ENCODE measurements at places on chromosomes 6 and 20.

GRCh38 chr20:23497536-23497935, 6.6 kb downstream of the CST8 start:
- DNase-seq = no peak

GRCh38 chr6:167795321-167795811, 31.3 kb upstream of the AFDN start:
- no peak for DNase-seq

DNA sequence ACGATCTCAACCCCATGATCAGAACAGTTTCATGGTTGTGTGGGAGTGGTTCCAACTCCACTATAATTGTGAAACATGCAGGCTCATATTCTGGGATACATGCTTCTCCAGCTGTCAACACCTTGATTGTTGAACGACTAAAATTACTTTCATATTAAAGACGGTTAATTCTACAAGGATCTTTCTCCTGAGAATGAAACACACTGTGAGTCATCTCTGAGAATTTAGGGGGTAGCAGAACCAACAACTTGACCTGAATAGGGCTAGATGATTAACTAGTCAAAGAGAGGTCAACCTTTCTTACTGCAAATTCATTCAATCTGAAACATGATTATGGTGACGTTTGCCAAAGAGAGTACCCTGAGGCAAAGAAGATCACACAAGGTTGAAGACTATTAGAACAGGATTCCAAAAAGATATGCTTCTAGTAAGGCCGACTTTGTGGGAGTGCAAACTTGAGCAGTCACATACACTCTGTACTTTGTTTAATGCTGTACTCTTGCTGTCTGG, 175.2 kb upstream of the CITED2 start:
- no peak for DNase-seq

DNA sequence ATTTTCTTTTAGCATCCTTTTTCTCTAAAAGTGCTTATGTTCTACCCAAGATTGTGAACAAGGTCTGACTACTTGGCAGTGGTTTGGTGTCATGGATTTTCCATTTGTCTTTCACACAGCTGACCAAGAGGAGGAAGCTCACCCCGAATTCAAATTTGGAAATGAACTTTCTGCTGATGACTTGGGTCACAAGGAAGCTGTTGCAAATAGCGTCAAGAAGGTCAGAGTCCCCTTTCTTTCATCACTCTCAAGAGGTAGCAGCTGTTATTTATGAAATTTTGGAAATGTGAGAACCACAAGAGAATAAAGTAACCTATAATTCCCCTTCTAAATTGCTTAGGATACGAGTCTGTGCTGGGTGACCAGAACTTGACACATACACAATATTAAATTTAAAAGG, 113.0 kb upstream of the LAMP5 start:
- no peak for DNase-seq

DNA sequence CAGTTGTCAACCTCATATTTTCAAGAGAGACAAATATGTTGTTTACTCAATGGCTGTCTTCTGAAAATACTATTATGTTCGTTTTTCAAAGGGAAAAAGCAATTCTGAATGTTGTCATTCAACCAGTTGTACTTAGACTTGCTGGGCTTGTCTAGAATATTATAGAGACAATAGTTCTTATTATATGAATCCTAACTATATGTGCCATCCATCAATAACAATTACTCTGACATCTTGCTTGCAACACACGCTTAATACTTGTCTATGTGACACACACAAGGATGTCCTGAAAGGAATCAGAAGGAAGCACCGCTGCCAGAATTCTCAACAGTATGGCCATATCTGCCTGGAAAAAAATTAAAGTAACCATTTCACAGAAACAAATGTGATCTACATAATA, 283.3 kb upstream of the NRSN1 start:
- no peak for DNase-seq

- no peak for DNase-seq
Observed at GRCh38 chr6:55399351-55399750, 72.1 kb downstream of the GFRAL start.

DNA sequence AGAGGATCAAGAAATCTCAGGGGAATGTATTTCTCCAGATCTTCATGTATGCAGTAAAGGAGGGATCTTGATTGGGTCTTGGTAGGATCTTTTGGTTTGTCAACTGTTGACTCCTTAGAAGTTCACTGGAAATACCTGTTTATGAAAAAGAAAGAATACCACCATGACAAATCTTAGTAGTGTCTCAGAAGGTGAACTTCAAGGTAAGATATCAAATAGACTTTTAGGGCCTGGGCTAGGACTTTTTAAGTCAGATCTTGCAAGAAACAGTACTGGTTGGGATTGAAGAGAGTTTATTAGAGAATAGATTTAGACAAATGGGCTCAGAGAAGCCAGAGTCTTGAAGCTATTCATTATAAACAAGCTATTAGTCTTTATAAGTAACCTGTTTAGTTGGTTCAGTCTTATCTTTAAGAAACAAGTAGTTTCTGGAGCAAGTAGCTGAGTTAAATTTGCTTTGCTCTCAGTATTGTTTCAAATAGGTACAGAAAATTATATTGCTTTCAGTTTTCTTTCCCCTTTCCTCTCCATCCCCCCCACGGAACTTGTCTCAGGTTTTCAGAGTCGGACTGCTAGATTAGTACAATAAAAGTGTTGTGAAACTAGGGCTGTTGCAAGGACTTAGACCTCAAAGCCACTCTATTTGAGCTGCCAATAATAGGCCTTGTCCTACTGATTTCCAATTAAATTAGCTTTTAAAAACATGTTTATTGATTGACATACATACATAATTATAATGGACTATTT, 529.1 kb upstream of the CITED2 start:
- DNase-seq = no peak

GRCh38 chr6:126170978-126171382, 168.9 kb upstream of the CENPW start:
- no peak for DNase-seq

DNA sequence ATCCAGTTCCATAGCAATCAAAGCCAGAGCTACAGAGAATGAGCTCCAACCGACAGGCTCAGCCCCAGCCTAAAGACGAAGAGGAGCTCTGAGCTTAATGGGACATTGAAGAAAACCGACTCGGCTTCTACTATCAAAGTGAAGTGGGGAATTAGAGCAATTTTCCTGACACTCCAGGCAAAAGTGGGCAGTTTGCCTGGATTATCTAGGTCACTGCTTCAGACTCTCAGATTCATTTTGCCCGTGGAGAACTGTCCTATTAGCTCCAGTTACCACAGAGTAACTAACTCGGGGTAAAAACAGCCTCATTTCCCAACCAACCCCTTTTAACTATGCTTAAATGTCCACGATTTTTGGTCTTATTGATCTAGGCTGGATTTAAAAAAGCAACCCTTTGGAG, 592.1 kb upstream of the NRSN1 start:
- DNase-seq = no peak

DNA sequence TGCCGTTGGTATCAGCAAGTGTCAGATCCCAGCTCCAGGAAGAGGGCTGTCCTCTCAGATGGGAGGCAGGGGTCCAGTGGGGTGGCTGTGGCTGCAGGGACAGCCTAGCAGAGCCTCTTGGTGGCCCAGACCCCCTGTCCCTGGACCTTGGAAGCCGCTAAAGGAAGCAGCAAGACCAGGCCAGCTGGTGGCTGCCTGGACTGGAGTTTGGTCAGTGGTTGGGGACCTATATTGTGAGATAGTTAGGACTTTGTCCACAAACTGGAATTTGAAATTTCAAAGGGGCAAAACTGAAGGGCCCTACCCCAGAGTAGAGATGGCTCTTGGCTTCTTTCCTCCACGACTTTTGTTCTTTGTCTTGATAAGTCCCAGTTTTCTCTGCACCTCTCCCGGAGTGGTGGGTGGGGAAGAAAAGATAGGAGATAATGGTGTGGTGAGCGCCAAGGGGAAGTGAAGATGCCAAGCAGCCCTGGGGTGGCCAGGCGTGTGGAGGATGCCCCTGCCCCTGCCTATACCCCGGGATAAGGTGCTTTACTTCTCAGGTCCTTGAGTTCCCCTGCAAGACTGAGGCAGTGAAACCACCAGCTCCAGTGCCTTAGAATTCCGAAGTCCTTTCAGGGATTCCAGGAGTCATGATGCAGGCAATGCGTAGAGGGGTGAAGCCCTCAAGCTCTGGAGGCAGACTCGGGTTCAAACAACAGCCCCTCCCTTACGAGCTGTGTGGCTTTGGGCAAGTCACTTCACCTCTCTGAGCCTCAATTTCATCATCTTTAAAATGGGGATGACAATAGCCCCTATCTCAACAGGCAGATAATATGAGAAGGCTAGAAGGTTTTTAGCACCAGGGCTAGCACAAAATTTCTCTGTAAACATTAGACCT, 40.2 kb downstream of the HNF4A start:
- no peak for DNase-seq

DNA sequence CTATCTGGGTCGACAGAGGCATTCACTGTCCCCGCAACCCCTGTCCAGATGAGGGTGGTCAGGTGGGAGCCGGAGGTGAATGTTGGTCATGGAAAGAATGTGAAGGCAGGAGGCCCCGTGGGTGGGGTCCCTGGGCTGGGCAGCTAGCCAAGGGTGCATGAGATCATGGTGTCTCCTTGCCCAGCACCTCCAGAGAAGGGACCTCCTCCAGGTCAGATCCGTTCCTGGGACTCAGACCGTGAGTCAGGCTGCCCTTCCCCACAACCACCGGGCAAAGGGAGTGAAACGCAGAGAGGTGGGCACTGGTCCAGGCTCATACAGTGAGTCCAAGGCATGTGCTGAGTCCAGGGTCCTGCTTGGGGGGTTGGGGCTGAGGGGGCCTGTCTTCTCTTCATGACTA, 3.5 kb downstream of the FOXS1 start:
- no peak for DNase-seq

DNA sequence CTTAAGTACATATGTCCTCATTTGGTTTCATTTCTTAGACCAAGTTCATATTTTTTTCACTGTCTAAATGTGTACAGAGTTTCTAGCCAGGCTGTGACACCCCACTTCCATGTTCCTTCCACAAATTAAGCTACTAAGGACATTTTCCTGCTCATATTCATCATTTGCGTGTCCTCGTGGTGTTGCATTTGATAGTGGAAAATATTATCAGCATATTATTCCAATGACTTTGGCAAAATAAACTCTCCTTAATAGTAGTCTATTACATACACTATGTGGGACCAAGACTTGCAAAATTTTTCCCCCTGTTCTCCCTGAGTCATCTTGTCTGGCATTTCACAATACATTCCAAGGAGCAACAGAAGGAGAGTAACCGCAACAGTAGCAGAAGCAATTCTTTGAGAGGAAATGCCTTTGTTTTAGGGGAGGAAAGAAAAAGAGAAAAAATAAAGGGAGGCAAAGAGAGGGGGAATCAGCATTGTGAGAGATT, 599.2 kb downstream of the COL12A1 start:
- DNase-seq = no peak

GRCh38 chr20:37192137-37192854, 12.9 kb upstream of the MROH8 start:
- peak; percentile 17 for DNase-seq

DNA sequence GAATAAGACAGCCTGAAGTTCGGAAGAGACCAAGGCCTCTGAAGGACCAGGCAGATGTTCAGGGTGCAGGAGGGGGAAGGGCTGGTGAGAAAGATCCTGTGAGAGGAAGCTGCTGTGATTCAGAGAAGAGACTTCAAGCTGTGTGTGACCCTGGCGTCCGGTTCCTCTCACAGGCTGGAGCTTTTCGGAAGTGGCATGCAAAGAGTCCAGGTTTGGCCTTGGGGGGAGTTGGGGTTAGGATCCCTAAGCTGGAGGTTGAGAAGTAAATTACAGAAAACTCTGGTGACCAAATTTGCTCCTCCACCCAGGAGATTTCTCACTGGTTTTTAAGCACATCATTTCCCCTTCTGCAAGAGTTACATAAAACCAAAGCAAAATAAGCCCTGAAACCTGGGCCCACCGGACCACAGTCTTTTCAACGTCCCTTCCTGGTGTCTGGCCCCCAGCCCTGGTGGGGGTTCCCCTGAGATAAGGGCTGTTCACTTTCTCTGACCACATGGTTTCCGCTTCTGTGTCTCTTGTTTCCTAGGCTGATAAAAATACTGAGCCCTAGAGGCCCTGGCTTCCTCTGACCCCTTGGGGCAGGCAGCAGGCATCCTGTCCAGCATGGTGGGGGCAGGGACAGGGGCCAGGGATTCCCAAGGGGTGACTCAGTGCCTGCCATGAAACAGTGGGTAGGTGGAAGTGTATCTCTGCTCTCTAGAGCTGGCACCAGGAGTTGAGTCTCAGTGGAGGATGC, 12.0 kb upstream of the LTA start:
- no peak for DNase-seq

- no peak for DNase-seq
Observed at GRCh38 chr6:127385668-127386430, 42.4 kb upstream of the ECHDC1 start.

GRCh38 chr6:165487950-165488349, 175.1 kb downstream of the PDE10A start:
- DNase-seq = no peak

DNA sequence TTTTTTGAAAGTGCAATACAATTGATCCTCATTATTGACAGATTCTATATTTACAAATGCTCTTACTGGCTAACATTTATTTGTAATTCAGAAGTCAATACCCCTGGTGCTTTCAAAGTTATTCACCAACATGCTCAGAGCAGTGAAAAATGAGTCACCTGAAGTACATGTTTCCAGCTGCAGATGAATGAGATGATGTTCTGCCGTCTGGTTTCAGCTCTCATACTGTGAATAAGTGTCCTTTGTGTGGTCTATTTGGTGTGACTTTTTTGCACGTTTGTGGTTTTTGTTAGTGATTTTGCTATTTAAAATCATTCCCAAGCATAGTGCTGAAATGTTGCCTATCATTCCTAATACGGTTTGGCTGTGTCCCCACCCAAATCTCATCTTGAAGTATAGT, 22.3 kb upstream of the EYA4 start:
- no peak for DNase-seq

GRCh38 chr20:56689318-56689717, 60.2 kb downstream of the TFAP2C start:
- DNase-seq = no peak

GRCh38 chr20:59137532-59137931, 26.1 kb upstream of the ZNF831 start:
- DNase-seq = no peak

- DNase-seq = no peak
Observed at GRCh38 chr6:104784884-104785283, 74.8 kb downstream of the HACE1 start.

DNA sequence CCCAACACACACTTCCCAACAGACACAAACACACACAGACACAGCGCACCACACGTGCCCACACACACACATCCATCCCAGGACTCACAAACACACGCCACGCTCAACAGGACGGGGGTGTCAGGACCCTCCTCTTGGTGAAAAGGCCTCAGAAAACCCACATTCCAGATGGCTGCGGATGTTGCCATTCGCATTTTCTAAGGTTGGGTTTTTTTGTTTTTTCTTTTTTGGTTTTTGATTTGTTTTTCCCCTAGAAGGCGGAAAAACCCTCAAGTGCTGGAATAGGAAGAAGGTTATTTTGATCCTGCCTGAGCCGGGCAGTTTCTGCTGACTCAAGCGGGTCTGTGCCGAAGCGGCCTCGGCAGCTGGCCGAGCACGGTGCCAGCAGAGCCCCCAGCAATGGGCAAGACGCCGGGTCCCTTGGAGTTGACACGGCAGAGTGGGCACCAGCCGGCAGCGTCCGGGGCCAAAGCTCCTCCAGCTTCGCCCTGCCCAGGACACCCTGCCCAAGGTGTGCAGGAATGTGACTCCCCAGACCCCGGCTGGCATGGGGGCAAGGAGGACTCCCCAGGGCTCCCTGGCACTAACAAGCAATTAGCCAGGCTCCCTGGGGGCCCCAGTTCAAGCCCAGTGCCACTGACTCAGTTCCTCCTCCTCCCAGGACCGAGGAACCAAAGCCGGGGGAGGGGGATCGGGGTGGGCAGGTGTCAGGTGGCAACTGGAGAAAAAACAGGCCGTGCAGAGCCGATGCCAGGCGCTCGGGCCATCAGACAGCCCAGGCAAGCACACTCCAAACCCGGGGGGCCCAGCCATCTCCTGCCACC, 40.9 kb upstream of the ZBP1 start:
- no peak for DNase-seq

- no peak for DNase-seq
Observed at GRCh38 chr20:14829906-14830305, 492.5 kb upstream of the FLRT3 start.

Measured in activated naive CD8-positive, alpha-beta T cell treated with anti-CD3 and anti-CD28 coated beads, Interleukin-2, amount 50 U/mL, for 16 hours (primary cell).